ENCODE measurements at places on chromosomes 16 and 17. TPM values are rescaled to one million over a fixed set of nuclear protein-coding genes. Genes with fewer than 3 reads are reported as not detected.

DNA sequence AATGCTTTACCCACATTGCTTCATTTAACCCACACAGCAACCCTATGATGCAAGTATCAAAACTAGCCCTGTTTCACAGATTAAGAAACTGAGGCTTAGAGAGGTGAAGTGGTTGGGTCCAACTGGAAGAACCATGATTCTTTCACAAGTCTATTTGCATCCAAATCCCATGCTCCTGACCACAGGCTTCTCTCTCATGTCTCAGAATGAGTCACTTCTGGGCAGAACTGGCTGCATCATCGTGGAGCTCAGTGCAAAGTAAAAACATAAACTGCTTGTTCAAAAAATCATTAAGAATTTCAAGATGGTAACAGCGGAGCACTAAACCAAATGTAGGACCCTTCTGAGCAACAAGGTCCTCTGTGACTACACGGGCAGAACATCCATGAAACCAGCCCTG, 20.2 kb upstream of the CES1 start:
- no peaks in the 10 kb centered on the region for H3K27me3 ChIP-seq
- H3K4me3 ChIP-seq, result no peak overlapping the region
- no peaks in the 10 kb centered on the region for H3K36me3 ChIP-seq
- H3K27ac ChIP-seq, result no peak overlapping the region

- no peak overlapping the region for H3K4me3 ChIP-seq
- no peak for DNase-seq
- no peaks in the 10 kb centered on the region for H3K27me3 ChIP-seq
- no peak overlapping the region for H3K27ac ChIP-seq
- no peaks in the 10 kb centered on the region for H3K36me3 ChIP-seq
Observed at GRCh38 chr16:56855946-56856345, 9.1 kb upstream of the SLC12A3 start.

DNA sequence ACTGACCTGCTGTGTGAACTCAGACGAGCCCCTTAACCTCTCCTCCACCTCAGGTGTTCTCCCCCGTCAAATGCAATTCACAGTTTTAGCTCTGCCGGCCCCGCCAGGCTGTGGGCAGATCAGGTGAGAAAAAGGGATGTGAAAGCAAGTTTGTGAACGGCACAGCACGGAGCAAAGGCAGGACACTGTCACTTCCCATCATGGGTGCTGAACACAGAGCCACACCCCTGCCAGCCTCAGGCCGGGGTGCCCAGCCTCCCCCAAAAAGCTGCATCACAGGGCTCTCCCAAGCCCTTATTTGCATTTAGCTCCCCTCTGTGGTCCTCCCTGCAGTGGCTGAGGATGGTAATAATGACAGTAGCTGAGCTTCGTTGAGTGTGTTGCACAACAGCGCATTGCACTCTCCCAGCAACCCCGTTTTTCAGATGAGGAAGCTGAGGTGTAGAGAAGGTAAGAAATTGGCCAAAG, 88.8 kb upstream of the TNRC6C start:
- H3K4me1 ChIP-seq, result peaks cover 5% of the 10 kb centered on the region
- no peaks in the 10 kb centered on the region for H3K36me3 ChIP-seq
- DNase-seq, result no peak
- H3K27ac ChIP-seq, result no peak overlapping the region
- no peak overlapping the region for H3K4me3 ChIP-seq

GRCh38 chr17:81025741-81026129, 9.2 kb upstream of the BAIAP2 start:
- no peaks in the 10 kb centered on the region for H3K36me3 ChIP-seq
- H3K4me3 ChIP-seq, result no peak overlapping the region

DNA sequence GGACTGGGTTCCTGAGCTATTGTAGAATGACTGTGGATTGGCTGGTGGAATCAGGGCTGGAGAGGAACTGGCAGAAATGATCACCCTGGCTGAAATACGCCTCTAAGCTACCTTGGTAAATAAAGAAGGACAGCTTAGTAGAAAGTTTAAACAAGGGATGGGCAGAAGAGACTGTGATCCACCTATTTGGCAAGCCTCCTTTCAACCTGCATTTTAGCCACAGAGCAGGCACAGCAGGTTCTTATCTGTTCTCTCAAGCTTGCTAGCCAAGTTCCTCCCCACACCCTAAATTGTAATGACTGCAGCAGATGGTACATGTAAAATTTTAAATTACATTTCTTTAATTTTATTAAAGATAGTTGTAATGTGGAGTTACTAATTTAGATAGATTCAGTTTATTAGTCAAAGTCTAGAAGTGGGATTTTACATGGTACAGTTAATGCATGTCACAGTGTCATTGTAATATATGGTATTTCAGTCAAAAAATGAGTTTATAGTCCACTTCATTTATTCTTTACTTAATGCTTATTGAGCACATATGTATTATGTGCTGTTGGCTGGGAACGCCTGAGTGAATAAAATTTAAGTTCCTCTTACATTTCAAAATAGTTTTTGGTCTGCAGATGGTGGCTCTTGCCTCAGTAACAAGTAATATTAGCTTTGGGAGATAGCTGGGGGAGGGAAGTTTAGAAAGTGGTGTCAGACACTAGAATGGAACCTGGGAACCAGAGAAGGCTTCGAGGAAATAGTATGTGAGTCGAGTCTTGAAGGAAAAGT, 11.2 kb downstream of the EPN2 start:
- peaks cover 30% of the 10 kb centered on the region for H3K4me1 ChIP-seq
- DNase-seq, result no peak
- no peaks in the 10 kb centered on the region for H3K27me3 ChIP-seq
- peak overlapping the region; percentile 24 for H3K27ac ChIP-seq
- H3K4me3 ChIP-seq, result no peak overlapping the region

- no peak for DNase-seq
- no peak within 1 kb of the TSS for H3K27ac ChIP-seq
- no peaks in the 10 kb centered on the region for H3K36me3 ChIP-seq
- no peaks in the 10 kb centered on the region for H3K27me3 ChIP-seq
- H3K4me1 ChIP-seq, result no peaks in the 10 kb centered on the region
Observed at GRCh38 chr16:28609631-28610594, at the start of gene SULT1A1. TSS of gene SULT1A1 (minus strand) at chr16:28610044. CDS start at chr16:28608855, 1,189 bp downstream.

AANAT gene
- total RNA-seq, result 0.19 TPM

SLC38A8 gene
- total RNA-seq, result not detected

ABCC12 gene
- total RNA-seq, result not detected

Measured in astrocyte (in vitro differentiated cells and primary cell).